ENCODE measurements at places on chromosomes 16 and 17.
A peak's percentile ranks its signal among the peaks of the same experiment; 100 is the strongest.

- DNase-seq: no peak
Observed at GRCh38 chr17:56489980-56490379, 103.5 kb upstream of the NOG start.

GRCh38 chr17:50079334-50080095 is 15.6 kb upstream of the PDK2 start:
- peak; percentile 90 for DNase-seq

DNA sequence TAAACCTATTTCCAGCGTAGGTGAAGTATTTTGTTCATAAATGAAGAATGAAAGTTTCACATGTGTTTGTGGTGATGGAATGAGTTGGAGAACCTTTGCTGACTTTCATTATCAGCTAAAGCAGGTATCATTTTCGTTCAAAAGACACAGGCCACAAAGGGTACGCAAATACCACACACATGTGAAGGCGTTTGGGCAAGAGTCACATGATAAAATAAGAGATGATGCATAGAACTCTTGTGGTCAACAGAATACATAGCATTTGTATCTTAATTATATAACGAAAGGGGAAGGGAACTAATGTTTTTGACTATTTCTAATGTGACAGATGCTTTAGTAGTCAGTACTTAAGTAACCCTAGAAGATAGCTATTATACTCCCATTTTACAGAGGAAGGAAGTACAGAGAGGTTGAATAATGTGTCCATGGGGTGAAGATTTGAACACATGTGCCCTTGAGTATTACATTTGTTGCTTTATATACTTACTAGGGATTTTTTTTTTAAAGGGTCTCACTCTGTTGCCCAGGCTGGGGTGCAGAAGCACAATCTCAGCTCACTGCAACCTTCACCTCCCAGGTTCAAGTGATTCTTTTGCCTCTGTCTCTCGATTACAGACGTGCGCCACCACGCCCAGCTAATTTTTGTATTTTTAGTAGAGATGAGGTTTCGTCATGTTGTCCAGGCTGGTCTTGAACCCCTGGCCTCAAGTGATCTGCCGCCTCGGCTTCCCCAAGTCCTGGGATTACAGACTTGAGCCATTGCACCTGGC is 4.8 kb downstream of the RPA1 start:
- no peak for DNase-seq

- no peak for DNase-seq
Observed at GRCh38 chr17:30360086-30360808, 18.5 kb upstream of the CPD start.

DNA sequence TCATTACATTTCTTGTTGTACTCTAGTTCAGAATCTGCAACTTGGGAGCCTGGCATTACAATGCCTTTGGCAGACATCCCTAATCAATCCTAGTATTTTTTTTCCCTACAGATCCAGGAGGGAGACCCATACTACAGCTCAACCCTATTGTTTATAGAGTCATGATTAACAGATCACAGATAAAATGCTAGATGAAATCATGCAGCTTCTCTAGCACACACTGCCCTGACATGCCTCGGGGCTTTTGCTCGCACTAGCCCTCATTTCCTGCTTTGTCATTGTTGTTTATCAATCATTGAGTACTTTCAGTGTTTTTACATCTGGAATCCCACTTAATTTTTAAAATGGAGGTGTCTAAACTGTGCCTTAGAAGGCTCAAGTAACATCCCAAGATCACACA is 412.5 kb downstream of the CA10 start:
- no peak for DNase-seq

GRCh38 chr16:27027971-27028370 is 38.8 kb upstream of the C16orf82 start:
- no peak for DNase-seq

- no peak for DNase-seq
Observed at GRCh38 chr17:41442739-41443138, 2.0 kb upstream of the KRT38 start.

DNA sequence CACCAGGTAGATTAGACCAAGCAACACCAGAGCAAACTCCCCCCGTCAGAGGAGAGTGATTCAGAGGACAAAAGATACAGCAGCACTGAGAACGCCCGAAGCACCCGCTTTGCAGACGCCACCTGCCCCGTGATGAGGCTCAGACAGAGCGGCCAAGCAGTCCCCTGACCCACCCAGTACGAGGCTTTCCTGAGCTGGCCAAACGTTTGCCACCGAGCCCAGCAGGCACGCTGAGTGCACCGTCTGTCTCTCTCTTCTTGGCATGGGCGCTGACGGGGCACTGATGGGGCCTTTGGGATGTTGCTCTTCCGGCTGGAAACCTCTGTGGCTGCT is 19.4 kb upstream of the WDR45B start:
- no peak for DNase-seq

DNA sequence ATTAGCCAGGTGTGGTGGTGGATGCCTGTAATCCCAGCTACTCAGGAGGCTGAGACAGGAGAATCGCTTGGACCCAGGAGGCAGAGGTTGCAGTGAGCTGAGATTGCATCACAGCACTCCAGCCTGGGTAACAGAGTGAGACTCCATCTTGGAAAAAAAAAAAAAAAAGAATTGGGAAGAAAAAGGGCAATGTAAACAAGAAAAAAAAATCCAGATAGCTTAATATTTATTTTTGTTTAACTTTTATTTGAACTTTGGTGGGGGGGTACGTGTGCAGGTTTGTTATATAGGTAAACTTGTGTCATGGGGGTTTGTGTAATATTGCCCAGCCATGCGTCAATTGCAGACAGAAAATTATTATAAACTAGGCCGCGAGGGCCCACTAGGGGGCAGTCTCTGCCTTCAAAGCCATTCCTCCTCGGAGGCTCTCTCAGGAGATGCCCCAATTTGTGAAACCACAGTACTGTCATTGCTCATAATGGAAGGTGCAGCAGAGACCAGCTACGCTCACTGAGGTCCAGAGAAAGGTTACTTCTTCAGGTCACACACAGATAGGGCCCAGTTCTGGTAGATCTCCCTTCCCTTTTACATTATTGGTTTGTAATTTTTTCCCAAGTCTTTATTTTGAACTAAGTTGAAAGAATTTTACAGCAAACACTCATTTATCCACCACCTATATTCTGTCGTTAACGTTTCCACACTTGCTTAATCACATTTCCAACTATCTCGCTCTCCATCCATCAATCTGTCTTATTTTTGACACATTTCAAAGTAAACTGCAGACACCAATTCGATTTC is 206.2 kb downstream of the PRKCB start:
- peak; percentile 42 for DNase-seq

DNA sequence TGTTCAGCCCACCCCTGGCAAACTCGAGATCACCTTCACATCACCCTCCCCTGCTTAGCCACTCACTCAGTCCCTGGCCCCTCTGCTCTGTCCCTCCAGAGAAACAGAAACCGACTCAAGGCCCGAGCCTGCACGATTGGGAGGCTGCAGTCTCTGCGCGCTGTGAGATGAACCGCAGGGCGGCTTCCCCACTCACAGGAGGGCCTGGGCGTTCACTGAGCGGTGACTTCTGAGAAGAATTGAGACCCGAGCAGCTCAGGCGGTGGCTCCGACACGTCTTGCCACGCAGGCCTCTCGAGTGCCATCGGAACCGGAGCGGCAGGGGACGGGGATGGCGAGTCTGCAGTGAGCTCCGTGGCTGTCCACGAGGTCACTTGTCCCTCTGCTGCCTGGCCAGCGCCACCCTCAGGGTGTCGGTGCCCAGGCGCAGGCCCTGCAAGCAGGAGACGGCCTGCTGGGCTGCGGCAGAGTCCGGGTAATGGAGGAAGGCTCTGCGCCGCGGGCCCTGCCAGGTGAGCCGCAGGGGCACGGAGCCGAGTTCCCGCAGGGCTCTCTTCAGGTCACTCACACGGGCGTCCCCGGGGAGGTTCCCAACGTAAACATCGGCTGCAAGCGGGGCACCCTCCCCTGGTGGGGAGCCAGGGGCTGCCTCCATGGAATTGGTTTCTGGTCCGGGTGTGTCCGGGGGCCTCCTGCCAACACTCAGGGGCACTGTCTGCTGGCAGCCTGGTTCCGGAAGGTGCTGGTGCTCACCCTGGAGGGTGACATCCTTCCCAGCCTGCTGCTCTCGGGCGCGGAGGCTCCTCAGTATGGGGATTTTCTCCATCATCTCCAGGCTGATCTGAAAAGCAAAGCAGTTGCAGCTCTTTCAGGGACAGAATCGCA is 21.6 kb downstream of the FOXF1 start:
- no peak for DNase-seq

DNA sequence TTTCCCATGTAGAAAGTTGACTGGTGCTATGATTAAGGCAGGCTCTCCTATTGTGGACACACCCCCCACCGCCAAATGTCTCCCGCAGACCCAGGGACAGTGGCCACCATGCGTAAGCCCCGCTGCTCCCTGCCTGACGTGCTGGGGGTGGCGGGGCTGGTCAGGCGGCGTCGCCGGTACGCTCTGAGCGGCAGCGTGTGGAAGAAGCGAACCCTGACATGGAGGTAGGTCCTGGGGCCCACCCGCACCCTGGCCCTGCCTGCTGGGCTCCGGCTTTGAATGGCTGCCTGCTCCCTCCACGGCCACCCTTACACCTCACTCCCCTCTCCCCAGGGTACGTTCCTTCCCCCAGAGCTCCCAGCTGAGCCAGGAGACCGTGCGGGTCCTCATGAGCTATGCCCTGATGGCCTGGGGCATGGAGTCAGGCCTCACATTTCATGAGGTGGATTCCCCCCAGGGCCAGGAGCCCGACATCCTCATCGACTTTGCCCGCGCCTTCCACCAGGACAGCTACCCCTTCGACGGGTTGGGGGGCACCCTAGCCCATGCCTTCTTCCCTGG is 3.6 kb downstream of the MMP25 start:
- no peak for DNase-seq

GRCh38 chr16:55302635-55303034 is 21.4 kb upstream of the IRX6 start:
- DNase-seq: no peak

DNA sequence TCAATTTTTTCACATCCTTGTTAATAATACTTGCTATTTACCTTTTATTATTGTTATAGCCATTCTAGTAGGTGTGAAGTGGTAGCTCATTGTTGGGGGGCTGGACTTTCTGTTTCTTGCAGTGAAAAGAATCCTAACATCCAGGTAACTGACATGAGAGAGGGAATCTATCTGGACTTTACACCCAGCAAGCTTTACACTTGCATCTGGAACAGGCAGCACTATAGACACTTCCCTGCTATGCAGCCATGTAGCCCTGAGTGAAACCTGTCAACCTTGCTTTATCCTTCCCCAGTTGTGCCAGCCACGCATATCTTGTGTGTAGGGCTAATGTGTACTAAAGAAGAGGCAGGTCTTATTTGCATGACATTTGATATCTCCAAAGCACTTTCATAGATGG is 16.9 kb upstream of the ABCC12 start:
- no peak for DNase-seq

DNA sequence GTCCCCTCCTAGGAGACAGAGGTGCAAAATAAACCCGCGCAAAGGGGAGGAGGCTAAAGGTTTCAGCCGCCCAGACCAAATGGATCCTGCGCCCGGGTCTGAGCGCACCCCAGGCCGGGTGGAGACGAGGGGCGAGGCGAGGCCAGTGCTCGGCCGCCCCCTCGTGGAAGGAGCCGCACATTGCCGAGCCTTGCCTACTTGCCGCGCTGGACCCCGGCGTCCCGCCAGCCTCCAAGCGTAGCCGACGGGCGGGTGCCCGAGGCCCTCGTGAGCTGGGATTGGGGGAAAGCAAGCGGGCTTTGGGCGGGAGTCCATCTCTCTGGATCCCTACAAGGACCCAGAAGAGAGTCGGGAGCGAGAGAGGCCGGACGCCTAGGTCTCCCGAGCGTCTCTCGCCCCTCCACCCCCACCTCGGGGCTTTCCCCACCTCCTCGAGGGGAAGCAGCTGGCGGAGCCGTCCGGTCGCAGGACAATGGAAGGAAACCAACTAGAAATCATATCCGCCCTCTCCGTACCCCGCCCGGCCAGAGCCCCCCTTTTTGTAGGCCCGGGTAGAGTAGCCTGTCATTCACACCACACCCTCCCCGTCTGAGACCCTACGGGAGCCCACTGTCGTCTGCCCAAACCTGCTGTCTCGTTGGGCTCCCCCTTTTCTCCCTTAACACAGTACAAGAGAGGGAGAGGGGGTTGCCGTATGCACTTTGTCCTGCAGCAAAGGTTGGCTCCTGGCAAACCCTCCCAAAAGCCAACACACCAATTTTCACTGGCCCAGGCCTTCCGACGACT is 664 bp upstream of the BCL6B start:
- DNase-seq: peak; percentile 91

- DNase-seq: no peak
Observed at GRCh38 chr16:85641776-85642176, 28.7 kb downstream of the GSE1 start.

DNA sequence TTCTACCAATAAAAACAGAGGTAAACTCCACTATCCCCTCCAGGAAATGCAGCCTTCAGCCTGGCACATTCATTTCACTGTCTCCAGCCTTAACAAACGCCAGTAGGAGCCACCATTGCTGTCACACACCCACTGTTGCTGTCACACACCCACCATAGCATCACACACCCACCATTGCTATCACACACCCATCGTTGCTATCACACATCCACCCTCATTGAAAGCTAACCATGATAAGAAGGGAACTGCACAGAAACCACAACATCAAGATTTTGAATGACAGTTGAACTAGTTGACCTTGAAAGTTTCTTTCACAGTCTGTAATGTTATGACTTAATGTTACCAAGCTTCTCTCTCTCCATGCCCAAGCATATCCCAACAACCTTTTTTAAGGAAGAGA is 38.1 kb downstream of the SHCBP1 start:
- no peak for DNase-seq

- no peak for DNase-seq
Observed at GRCh38 chr16:88642881-88643643, 4.7 kb downstream of the IL17C start.

DNA sequence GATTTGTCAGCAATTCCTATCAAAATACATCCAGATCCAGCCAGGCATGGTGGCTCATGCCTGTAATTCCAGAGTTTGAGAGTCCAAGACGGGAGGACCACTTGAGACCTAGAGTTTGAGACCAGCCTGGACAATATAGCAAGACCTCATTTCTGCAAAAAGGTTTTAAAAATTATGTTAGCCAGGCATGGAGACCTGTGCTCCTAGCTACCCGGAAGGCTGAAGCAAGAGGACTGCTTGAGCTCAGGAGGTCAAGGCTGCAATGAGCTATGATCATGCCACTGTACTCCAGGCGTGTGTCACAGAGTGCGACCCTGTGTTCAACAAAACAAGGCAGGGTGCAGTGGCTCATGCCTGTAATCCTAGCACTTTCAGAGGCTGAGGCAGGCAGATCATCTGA is 215.2 kb downstream of the CPPED1 start:
- no peak for DNase-seq

- no peak for DNase-seq
Observed at GRCh38 chr17:83037874-83038165, 41.6 kb upstream of the METRNL start.

- no peak for DNase-seq
Observed at GRCh38 chr16:85359147-85359822, 247.0 kb upstream of the CIBAR2 start.
